ENCODE measurements at places on chromosomes 16 and 17. TPM values are rescaled to one million over a fixed set of nuclear protein-coding genes. Genes with fewer than 3 reads are reported as not detected.

DNA sequence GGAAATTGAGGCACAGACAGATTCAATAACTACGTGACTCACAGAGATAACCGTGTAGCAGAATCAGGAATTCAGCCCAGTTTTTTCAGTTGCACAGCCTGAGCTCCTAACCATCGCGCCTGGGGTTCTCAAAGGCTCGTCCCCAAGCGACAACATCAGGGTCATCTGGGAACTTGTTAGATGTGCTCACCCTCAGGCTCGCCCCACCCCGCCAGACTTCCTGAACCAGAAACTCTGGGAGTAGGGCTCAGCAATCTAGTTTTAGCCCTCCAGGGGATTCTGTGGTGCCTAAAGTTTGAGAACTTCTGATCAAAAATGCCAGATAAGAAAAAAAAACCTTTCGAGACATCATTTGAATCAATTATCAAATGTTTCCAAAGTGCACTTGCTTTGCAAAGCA, 559.8 kb downstream of the WWOX start:
- no peak for DNase-seq

PRR15L gene
- 30.2 TPM for total RNA-seq

- DNase-seq, result no peak
These were observed 1616.4 kb downstream of the CDH8 start for GRCh38 chr16:60419859-60420258.

GRCh38 chr17:71809537-71809936, 311.3 kb upstream of the SOX9 start:
- DNase-seq, result no peak

Data from Calu3 (cell line).